MM.1S (cell line): ENCODE measurements at places on chromosomes 13 and 19.

DNA sequence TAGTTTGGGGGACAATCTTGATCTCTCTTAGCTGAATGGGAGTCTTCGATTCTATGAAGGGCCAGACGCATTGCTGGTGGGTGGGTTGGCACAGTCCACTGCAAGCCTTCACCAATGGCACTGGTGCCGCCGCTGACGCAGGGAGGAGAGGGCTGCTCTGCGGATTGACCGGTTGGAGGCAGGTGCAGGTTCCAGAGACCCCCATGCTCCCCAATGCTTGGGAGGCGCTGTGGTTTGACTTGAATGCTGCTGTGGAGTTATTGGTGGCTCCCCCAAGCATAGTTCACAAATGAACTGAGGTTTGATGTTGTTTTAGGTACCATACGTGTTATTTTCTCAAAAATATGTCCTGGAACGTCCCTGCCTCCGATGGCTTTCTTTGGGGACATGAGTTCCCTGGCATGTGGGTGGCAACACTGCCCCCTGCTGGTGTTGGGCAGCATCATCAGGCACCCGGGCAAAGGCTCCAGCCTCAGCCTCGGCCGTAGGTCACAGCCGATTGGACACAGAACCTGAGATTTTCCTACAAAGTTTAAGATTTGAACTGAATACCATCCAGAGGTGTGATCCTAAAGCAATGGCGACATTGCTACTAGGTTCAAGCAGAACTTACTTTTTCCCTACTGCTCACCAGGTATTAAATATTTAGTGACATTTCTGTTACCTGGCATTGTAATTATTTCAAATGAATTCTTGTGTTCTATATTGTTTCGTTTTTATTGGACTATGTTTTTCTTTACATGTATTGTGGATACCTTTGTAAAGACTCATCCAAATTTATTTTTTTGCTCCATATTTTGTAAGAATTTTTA is 95.5 kb downstream of the ANKRD10 start:
- DNase-seq: peak; percentile 75

DNA sequence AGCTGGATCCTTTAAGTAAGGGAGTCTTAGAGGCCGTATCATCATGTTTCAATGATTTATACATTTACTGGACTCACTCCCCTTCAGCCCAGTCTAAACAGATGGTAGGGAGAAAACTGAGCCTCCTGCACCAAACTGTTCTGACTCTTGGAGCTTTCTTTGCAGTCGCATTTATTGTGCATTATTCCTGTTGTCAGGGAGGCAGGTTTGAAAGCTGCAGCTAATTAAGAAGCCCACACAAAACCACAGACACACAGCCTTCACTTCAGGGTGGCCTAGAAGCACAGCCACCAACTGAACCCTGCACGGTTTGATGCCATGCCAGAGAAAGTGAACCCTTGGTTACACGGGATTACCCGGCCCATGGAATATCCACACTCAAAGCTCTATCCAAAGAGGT is 911.0 kb downstream of the UQCRFS1 start:
- no peak for DNase-seq

- DNase-seq: no peak
Measured at GRCh38 chr13:38103851-38104250, 234.3 kb upstream of the TRPC4 start.

GRCh38 chr19:18768997-18769891 is 21.9 kb downstream of the COMP start:
- DNase-seq: no peak

GRCh38 chr13:44072536-44072935 is 192.8 kb downstream of the LACC1 start:
- DNase-seq: no peak

- DNase-seq: no peak
Measured at GRCh38 chr19:40242480-40242879, 16.0 kb upstream of the CCNP start.

DNA sequence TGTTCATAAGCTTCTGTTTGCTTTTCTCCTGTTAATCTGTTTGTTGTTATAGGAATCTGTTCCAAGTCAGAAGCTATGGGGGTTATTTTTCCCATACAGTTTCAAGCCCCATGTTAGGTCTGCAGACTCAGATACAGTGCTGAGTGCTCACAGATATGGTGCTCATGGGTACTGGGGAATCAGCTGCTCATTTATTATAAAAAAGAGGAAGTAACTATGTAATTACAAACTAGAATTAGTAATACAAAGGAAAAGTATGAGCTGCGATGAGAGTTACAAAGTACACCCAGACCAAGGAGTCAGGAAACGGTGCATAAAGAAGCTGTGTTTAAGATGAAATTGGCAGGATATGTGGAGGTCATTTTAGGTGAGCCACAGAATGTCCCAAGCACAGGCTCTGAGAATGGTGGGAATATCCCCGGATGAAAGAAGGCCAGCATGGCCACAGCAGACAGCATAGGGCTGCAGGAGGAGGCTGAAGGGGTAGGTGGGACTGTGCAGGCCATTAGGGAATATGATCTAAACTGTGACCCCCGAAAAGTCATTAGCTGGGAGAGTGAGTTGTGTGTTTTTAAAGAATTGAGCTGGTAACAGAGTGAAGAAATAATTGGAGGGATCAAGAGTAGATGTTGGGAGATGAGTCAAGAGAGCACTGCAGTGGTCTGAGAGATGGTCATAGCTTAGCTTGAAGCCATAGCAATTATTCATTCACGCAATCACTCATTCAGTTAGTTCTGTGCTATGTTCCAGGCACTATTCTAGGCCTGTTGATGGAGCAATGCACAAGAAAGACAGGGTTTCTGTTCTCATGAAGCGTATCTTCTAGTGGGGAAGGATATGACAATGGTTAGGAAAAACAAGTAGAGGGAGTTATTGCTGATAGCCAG is 177.4 kb upstream of the UBL3 start:
- DNase-seq: no peak

- DNase-seq: no peak
Measured at GRCh38 chr13:77353995-77354394, 27.1 kb upstream of the MYCBP2 start.

DNA sequence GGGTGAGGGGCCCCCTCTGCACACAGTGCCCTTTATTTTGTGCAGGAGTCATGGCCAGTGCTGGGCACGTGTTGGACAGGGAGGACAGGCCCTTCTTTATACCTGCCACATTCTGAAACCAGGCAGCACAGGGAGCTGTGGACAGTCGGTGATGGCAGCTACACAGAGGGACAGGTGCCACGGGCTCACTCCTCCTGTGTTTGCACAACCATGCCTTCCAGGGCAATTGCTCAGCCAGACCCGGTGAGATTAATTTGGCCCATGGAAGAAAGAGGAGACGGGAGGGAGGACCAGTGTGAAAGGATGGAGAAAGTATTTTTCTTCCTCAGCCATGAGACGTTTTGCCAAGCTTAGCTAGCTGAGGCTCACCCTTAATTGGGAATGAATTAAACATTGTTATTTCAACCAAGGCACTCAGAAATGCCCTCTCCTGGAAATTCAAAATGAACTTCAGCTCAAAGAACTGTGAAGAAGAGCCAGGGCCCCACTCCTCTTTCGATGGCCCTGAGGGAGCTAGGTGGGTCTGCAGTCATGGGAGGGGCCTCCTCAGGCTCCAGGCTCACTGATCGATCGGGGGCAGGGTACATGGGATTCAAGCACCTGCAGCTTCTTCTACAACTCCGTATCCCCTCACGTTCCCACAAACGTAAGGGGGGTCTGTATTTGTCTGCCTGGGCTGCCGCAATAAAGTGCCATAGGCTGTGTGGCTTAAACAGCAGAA is 41.2 kb downstream of the SHISA2 start:
- no peak for DNase-seq

GRCh38 chr13:79779761-79780160 is 298.8 kb downstream of the NDFIP2 start:
- DNase-seq: no peak
